ENCODE measurements at places on chromosomes 1 and 21. TPM values are rescaled to one million over a fixed set of nuclear protein-coding genes. Genes with fewer than 3 reads are reported as not detected.

DNA sequence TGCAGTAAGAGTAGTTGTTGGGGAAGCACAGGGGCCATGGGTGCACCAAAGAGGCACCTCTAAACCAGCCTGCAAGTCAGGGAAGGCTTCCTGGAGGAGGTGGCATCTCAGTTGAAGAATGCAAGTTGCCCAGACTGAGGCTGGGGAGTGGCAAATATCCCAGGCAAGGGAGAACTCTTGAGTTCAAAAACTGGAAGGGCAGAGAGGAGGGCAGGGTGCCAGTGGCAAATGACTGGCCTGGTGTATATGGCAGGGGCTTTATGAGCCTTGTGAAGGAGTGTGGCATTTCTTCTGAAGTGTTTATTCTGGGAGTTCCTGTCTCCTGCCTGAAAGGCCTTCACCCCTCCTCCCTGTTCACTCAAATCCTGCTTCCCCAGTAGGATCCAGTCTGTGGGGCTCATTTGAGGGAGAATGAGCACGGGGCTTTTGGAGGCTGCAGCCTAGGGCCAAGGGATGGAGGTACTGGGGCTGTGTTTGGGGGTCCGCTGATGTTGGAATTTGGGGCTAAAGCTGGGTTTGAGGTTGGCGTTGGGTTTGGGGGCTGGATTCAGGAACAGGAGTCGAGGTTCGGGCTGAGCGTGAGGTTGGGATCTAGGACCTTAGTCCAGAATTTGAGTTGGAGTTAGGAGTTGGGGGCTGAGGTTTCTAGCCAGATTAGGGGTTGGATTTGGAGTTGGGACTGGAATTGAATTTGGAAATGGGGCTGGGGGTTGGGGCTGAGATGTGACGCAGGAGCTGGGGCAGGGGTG, at the start of gene TMEM125:
Gene TMEM125, plus strand, starts transcription at position 357 of the 749 bp plus-strand sequence. CDS start 2,740 bp downstream, outside the sequence.
- no peak for DNase-seq

ECM1 gene
- total RNA-seq = 1.6 TPM

DPYD gene
- total RNA-seq = 40.7 TPM

DNA sequence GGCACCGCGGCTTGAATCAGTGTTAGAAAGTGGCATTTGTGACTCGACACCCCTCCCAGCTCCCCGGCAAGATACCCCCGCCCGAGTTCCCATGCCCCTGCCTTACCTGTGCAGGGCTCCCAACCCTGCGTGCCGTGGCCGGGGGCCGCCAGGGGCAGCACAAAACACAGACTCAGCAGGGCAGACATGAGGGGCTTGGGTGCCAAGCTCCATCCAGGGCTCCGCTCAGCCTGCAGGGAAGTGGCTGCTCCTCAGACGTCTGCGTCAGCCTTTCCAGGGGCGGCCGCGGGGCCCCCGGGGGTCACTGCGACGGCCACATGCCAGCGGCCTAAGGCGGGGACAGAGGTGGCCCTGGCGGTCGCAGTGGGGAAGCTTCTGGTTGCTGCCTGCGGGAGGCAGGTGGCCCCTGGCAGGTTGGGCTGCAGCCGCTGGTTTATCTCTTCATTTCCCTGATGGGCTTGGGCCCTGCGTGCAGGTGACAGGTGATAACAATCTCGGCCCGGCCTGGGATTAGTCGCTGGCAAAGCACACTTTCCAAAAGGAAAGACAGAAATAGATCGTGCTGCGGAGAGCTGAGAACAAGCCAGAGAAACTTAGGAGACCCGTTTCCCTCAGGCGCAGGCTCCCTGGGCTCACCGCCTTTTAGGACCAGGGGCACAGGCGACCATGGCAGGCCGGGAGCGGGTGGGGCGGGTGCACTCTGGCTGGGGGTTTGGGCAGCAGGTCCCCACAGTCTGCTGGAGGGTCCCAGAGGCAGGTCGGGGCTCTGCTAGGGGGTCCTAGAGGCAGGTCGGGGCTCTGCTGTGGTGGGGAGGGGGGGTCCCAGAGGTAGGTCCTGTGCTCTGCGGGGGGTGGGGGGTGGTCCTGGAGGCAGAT, at the start of gene TSPEAR:
Gene TSPEAR, minus strand, starts transcription at position 246 of the 876 bp plus-strand sequence. Its CDS starts 58 bp downstream, at position 188.
- DNase-seq = no peak

GRCh38 chr21:42469272-42469671, 26.8 kb downstream of the RSPH1 start:
- DNase-seq = no peak

DNA sequence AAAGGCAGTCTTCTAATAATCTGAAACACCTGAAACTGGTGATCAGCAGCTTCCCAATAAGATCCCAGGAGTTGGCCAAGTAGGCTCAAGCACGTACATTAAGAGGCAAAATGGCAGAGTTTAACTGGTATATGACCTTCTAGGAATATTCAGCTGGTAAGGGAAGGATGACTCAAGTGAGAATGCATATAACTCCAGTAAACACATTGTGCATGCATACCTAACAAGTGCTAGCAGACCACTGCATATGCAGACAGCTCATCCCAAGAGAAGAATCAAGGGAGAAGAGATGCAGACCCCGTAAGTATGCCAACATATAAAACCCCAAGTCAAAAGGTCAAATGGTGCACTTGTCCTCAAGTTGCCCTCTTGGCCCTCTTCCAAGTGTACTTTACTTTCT, 73.0 kb upstream of the ZRANB2 start:
- no peak for DNase-seq

DNA sequence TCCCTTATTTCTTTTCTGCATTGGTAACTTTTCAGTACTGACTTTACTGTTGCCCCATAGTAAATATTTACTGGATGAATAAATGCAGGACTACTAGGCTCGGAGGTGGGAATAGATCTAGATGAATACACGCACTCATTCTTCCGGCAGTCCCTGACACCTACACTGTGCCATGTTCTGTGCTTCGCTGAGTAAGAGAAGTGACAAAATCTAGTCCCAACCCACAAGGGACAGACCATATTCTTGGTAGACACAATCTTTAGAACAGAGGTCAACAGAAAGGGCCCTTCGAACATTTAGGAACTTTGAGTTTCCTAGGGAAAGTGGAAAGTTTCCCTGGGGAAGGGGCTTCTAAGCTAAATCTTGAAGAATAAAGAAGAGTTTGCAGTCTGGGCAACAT, 3.3 kb upstream of the CD52 start:
- no peak for DNase-seq

DNA sequence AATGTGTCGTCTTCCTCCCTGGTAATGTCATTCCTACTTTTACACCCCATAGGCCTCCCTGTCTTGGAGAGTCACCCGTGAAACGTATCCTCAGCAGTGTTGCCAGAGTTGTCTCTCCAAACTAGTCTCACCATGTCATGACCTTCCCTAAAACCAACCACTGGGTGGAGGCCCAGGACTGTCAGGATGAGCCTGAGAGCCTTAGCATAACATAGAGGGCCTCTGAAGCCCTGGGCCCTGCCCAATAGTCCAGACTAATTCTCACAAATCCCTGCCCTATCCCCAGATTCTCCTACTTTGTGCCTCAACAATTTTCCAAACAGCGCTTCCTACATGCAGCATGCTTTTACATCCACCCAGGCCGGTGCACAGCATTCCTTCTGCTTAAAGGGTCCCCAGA, 29.3 kb upstream of the HSD3B1 start:
- DNase-seq = no peak

PDE4B gene
- 31.9 TPM for total RNA-seq
